ENCODE measurements at places on chromosomes 4 and X.

DNA sequence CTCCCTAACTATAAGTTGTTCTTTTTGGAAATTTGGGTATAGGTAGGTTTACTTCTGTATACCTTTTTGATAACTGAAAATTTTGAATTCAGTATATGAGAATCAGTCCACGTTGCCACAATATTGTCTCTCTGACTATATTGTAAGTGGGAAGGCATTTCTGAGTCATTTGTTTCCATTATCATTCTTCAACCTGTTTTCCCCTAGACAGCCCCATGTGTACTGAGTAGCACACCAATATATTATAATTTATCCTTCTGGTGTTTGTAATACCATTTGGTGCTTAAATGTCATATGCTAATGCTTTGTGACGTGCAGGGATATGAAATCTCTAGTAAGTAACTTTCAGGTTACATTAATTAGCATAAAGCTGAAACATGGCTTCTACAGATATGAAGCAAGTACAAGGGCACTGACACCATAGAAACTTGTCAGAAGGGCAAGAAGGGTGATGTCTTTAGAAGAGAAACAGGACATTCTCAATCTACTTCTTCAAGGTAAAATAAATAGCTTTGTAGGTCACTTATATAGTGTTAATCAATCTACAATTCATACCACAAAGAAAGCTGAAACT is 27.7 kb downstream of the PAK3 start:
- DNase-seq, result no peak

DNA sequence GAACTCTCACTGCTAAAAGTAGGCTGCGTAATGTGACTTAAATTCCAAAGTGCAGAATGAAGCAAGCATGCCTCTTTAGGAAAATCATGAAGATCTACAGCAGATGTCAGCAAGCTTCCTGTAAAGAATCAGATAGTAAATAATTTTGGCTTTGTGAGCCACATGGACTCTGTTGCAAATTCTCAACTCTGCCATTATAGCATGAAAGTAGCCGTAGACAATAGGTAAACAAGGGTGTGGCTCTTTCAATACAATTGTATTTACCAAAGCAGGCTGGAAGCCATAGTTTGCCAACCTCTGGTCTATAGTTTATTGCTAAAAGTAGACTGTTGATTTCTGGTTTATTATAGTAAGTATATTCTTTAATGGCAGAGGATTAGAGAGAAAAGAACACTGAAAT is 80.3 kb upstream of the FAM9B start:
- no peak for DNase-seq

DNA sequence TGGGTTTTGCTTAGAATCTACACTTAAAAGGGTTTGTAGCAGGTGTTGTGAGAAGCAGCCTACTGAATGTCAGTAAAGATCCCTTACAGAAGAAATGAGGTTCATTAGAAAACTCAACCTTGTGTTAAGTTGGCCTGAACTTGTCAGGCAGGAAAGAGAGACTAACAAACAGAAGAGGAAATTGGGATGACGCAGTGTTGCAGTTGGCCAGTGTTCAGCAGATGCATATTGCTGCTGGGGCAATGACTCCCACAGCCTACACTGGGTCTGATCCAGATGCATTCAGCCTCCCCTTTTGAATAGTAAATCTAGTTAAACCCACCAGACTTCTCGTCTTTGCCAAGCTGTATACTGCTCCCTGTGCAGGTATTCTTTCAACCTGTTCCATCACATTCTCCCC is 409.4 kb downstream of the UBE2NL start:
- DNase-seq, result no peak

- peak; percentile 6 for DNase-seq
These were observed 6.9 kb upstream of the CLOCK start for GRCh38 chr4:55553441-55554201.

DNA sequence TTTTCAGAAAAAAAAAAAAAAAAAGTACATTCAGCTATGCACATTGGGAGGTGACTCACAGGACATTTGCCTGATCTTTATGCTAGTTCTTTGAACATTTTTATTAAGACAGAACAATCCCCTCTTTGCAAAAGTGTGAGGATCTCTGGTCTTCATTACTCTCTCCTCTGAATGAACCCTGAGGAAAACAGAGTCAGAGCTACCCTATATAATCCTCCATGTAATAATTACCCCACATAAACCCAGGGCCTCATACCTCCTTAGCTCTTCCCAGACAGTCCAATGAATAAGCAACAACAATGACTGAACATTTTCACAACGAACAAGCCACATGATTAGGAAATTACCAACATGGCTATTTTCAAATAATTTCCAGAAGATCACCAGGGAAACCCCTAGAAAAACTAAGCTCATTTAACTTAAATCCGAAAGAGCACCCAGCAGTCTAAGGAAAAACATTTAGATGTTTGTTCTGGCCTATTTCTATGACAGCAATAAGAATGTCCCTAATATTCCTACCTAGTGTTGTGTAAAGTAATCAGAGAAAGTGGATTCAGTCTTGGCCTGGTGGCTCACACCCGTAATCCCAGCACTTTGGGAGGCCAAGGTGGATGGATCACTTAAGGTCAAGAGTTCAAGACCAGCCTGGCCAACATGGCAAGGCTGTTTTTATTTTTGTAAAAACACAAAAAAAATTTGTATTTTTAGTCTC is 37.8 kb downstream of the TBC1D9 start:
- peak; percentile 32 for DNase-seq

DNA sequence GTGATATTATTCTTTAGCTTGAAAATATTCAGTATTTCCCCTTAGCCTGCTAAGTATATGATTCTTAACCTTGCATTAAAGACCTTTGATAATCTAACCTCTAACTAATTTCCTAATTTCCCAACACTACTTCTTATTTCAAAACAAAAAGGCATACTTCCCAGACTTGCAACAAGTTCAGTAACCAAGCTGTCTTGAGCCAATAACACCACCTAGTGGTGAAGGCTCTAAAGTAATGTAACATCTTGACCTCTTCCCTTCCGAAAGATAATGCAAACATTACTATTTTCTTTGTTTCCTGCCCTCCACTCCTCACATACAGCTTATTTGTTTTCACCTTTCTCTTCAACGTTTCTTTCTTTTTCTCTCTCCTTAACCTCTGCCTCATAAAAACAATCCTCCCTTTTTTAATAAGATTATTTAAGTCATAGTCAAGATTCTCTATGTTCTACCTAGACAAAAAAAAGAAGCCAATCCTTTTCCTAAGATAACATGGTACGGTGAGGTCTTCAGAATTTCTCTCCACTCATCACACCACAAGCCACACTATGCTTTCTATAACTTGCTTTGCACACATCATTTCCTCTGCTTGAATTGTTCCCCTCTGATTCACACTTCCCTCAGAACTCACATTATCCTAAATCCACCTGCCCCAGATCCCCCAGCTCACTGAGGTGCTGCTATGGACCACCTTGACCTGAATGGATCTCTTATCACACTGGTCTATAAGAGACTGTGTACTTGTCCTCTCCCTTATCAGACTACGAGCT is 3.5 kb downstream of the FAT1 start:
- peak; percentile 73 for DNase-seq

- no peak for DNase-seq
These were observed 70.1 kb downstream of the INPP4B start for GRCh38 chr4:142776026-142776425.

DNA sequence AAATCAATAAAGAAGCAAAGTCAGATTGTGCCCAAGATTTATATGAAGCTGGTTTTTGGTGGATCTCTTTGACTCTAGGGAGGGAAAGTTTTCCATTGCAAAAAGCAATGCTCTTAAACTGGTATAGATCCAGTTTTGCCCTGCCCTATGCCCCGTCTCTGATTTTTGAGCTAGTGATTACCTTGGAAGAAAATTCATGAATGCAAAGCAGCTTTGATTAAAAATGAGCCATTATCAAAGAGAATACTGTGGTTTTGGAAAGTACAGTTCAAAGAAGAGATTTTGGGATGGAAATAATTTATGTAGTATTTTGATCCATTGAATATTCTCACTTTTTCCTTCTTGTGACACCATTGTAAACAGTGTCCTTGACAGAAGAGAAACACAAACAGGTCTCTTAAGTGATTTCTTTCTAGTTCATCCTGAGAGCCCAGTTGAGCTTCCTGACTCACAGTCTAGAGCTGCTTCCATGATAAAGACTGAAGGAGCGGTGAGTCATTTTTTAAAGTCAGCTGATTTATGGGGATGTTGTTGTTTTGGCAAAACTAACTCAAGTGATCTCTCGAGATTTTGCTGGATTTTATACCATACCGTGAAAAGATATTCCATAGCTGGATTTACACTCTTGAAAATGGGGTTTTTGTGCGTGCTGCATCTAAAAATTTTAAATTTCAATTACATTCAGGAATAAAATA is 76.7 kb downstream of the AFF1 start:
- DNase-seq, result peak; percentile 67

GRCh38 chrX:11064851-11065600 is 46.1 kb upstream of the HCCS start:
- DNase-seq, result peak; percentile 39

DNA sequence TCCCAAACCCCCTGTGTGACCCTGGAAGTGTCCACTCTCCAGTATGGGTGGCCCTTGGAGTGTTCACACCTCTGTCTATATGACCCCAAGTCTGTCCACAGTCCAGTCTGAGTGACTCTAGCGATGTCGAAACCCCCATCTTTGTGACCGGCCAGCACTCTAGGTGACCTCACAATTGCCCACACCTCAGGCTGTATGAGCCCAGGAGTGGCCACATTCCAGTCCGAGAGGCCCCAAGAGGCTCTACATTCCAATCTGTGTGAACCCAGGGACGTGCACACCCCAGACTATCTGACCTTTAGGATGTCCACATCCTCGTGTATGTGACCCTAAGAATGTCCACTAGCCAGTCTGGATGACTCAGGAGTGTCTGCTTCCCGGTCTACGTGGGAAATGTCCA is 7.3 kb upstream of the GLOD5 start:
- no peak for DNase-seq

- no peak for DNase-seq
These were observed 639 bp upstream of the PRDM5 start for GRCh38 chr4:120923207-120923522.

- peak; percentile 27 for DNase-seq
These were observed 74.7 kb downstream of the GALNT7 start for GRCh38 chr4:173243321-173243720.

DNA sequence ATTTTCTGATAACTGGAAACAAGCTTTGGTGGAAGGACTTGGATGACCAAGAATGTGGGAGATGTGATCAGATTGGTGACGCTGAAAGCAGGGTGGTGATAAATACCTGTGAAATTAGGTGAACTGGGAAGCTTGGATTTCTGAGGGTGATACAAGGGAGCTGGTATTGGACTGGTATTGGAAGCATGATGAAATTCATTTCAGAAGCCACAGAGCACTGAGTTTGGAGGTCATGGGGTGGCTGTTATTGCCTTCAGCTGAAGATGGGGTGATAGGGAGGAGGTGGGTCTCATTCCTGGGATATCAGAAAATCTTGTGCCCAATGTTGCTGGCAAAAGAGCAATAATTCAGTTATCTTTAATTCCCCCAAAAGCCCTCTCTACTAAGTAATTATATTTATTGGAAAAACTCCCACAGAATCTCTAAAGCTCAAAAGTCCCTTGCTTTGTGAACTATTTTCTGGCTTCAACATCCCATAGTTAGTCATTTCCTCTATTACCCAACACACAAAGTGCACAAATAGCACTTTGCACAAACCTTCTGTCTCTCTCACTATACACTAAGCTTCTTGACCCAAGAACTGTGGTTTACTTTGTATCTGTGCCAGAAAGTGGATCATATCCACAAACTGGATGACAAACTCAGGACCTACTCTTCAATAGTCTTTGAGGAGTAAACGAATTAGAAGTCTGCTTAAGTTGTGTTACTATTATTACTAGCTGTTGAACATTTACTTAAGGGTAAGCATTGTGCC is 23.1 kb upstream of the CAMK2D start:
- peak; percentile 80 for DNase-seq

DNA sequence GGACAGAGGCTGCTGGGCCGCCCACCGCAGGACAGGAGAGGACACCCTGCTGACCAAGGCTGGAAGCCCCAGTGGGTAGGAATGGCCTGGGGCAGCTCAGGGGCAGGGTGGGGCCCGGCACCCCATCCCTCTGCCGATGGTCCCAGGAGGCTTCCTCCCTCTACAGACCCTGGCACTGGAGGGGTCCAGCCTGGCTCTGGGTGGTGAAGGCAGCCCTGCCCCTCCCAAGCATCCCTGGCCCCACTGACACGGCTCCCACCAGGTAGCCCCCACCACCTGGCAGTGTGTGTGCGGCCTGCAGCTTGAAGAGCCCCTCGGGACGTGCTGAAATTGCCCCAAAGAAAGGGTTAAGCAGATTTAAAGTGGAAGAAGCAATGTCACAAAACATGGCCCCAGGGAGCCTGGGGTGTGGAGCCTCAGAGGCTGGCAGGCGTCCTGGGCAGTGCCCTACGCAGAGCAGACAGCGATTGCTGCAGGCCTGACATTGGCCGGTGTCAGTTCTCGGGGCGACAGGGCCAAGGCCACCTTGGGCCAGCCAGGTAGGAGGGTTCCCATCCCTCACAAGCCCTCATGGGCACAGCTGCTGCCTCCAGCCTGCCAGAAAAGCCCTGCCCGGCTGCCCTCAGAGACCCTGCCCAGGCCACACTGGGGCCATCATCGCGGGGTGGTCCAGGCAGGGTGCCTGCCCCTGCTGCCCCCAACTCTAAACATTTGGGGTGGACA is 80.5 kb downstream of the FAM53A start:
- DNase-seq, result no peak

GRCh38 chrX:129769467-129770154 is 10.1 kb upstream of the SASH3 start:
- DNase-seq, result no peak

DNA sequence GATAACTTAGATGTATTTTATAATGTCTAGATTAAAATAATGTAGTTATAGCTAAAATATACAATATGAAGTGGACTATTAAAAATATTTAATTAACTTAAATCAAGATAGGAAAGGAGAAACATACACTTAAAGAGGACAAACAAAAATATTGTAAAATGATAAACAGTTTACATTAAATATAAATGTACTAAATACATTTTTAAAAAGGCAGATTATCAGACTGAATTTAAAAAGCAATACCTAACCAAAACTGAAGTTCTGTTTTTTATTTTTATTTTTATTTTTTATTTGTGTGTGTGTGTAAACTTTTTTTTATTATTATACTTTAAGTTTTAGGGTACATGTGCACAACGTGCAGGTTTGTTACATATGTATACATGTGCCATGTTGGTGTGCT is 811.6 kb upstream of the INTU start:
- no peak for DNase-seq

GRCh38 chr4:66416425-66416824 is 746.1 kb upstream of the EPHA5 start:
- DNase-seq, result no peak

DNA sequence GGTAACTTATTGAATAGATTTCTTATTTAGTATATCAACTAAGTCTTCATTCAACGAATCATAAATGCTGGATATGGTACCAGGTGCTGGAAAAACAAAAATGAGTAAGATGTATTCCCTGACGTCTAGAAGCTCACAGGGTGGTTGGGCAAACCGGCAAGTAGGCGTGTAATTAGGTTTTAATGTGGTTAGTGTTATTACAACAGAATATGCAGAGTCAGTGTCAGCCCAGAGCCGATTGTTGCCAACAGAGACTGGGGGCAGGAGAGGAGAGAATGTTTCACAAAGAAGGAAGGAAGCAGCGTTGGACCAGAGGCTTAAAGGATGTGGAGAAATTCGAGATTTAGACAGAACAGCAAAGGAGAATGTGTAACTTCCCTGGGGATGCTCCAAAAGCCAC is 111.7 kb downstream of the TENM3 start:
- DNase-seq, result peak; percentile 50

- no peak for DNase-seq
These were observed 59.7 kb downstream of the HTT start for GRCh38 chr4:3134201-3134600.

GRCh38 chrX:46957297-46957696 is 45.1 kb downstream of the JADE3 start:
- peak; percentile 31 for DNase-seq

- DNase-seq, result no peak
These were observed 1020.7 kb upstream of the SLIT2 start for GRCh38 chr4:19230906-19231545.

Measured in A673 (cell line).